Activated CD4-positive, alpha-beta T cell treated with anti-CD3 and anti-CD28 coated beads, Interleukin-2, amount 10 ng/mL, durations not matched to agents 7 days and 5 days (primary cell): ENCODE measurements at places on chromosomes 7 and 10. TPM values are rescaled to one million over a fixed set of nuclear protein-coding genes. Genes with fewer than 3 reads are reported as not detected.

The MYL10 gene
- total RNA-seq = not detected

The MUC3A gene
- total RNA-seq = not detected

The VWDE gene
- 3.5 TPM for total RNA-seq

- peaks cover 12% of the 10 kb centered on the region for H3K27me3 ChIP-seq
- DNase-seq = no peak
- H3K4me3 ChIP-seq = no peak overlapping the region
- H3K36me3 ChIP-seq = no peaks in the 10 kb centered on the region
These were observed 6.8 kb downstream of the DLG5 start for GRCh38 chr10:77919713-77920108.

DNA sequence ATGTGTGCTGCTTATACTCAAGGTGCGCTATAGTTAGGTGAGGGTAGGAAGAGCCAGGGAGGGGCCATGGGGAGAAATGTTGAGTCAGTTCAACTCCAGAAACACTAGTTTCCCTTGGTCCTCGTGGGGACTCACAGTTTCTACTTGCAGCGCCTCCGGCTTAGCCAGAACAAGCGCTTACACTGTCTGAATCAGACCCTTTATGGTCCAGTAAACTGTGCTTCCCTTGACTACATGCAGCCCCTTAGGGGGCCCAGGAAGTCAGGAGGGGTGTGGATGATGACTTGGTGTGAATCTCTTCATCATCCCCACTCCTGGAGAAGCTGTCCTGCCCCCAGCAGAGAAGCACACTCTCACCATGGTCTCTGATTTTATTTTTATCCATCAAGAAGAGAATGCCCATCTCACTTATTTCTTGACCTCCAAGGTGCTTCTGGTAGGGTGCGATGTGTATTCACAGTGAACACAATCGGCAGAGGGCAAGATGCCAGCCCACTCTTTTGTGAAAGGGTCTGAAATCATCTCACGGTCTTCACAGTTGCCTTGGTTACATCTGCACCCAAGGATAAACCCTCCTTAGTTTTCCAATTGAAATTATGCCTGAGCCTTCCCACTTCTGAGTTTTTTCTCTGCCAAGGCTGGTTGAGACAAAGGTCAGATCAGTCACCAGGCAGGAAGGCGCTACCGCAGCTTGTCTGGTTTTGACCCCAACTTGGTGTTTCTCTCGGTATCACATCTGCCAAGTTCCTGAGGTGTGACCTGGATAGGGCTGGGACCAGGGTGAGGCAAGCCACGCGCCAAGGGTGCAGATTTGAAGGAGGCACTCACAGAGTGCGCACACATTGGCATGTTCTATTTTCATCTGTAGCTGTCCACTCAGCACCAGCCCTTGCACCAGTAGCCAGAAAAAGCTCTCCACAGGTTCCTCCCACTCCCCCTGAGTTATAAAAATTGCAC, 62.7 kb upstream of the LRRC4 start:
- H3K27me3 ChIP-seq = no peaks in the 10 kb centered on the region
- H3K36me3 ChIP-seq = peaks cover 11% of the 10 kb centered on the region
- no peaks in the 10 kb centered on the region for H3K4me1 ChIP-seq
- no peak overlapping the region for H3K4me3 ChIP-seq
- DNase-seq = no peak

GRCh38 chr7:93601363-93601762, 26.8 kb upstream of the CALCR start:
- no peak overlapping the region for H3K4me3 ChIP-seq
- no peaks in the 10 kb centered on the region for H3K36me3 ChIP-seq
- no peaks in the 10 kb centered on the region for H3K27me3 ChIP-seq
- no peaks in the 10 kb centered on the region for H3K4me1 ChIP-seq

DNA sequence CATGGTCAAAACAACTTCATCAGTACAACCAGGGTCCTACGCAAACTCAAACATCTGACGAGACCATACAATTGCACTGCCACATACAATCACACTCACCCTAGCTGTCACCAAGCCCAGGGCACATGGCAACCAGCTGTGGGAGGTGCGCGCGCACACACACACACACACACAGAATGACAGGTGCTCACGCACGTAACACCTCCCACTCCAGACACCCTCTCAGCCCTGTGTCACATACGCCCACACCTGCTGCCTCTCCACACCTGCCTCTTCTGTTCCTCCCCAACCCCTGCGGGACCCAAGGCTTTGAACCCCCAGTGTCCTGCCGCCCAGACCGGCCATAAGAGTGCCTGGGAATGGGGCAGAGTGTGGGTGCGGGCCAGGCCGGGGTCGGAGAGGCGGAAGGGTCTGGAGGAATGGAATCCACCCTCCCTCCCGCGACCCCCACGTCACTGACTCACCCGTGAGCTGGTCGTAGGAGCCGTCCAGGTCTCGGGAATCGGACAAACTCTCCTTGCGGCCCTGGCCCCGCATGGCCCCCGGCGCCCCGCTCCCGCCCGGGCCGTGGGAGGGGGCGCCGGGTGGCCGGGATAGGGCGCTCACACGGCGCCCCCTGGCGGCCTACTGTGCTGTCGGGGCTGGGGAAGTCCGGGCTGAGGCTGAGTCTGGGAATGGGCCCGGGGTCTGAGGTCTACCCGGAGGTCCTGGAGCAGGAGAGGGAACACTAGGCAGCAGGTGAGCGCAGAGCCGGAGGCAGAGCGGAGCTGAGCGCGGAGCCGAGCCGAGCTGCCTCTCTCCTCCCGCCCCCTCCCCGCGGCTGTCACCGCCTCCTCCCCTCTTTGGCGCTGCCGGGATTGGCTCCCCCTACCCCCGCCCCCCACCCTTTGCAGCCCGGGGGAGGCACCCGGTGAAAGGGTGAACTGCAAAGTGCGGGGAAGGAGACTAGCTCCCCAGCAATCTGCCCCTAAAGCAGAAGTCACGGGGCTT, at the start of gene KCNIP2:
TSS of gene KCNIP2 (minus strand) at position 769 of the 990 bp plus-strand sequence. CDS start at position 537, 232 bp downstream.
- peaks cover 23% of the 10 kb centered on the region for H3K27me3 ChIP-seq
- no peaks in the 10 kb centered on the region for H3K36me3 ChIP-seq
- peaks cover 48% of the 10 kb centered on the region for H3K4me1 ChIP-seq
- H3K27ac ChIP-seq = peak within 1 kb of the TSS; percentile 5

DNA sequence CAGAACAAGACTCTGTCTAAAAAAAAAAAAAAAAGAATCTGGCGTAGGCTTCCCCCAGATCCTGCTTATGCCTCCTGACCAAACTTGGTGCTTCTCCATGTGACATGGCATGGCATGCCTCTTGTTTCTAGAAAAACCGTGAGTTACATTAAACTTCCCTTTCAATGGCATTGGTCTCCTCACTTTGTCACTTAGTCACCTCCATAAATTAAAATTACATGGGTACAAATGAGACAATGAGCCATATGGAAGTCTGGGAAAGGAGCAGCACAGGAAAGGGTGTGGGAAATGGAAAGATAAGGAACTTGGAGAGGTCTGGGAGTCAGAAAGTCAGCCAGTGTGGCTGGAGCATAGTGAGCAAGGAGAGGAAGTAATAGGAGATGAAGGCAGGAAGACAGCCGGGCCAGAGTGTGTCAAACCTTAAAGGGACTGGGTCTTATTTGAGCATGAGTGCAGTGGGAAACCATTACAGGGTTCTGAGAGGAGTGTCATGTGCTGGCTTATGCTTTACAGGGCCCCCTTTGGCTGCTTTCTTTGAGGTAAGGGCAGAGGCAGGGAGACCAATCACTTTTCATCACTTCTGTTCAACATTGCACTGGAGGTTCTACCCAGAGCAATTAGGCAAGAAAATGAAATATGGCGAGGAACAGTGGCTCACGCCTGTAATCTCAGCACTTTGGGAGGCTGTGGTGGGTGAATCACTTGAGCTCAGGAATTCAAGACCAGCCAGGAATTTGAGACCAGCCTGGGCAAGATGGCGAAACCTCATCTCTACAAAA, 21.3 kb upstream of the ZMIZ2 start:
- no peak for DNase-seq
- no peaks in the 10 kb centered on the region for H3K36me3 ChIP-seq
- no peak overlapping the region for H3K27ac ChIP-seq
- peaks cover 4% of the 10 kb centered on the region for H3K4me1 ChIP-seq
